ENCODE measurements at places on chromosomes 3 and 15. TPM values are rescaled to one million over a fixed set of nuclear protein-coding genes. Genes with fewer than 3 reads are reported as not detected.

The BOC gene
- total RNA-seq = 3.3 TPM

The EIF2B5 gene
- total RNA-seq = 25.0 TPM

The HRH1 gene
- total RNA-seq = 35.6 TPM

The TATDN2 gene
- 13.4 TPM for total RNA-seq

The MNS1 gene
- total RNA-seq = 3.9 TPM

The POLQ gene
- total RNA-seq = 0.99 TPM

The AADAC gene
- 0.33 TPM for total RNA-seq

The BCHE gene
- 11.1 TPM for total RNA-seq

The BSN gene
- total RNA-seq = 0.17 TPM

The KIF7 gene
- 19.7 TPM for total RNA-seq

The LARP6 gene
- 69.6 TPM for total RNA-seq

The PIK3R4 gene
- total RNA-seq = 40.5 TPM

The CTXN2 gene
- total RNA-seq = not detected

The LYZL4 gene
- not detected for total RNA-seq

The GOLGA8R gene
- total RNA-seq = 3.9 TPM

The SLC6A1 gene
- under 0.01 TPM for total RNA-seq

The ZIC4 gene
- total RNA-seq = not detected

The TRIM71 gene
- total RNA-seq = not detected

The RLBP1 gene
- not detected for total RNA-seq

The GABRR3 gene
- not detected for total RNA-seq

The APEH gene
- total RNA-seq = 134 TPM

The UPK1B gene
- not detected for total RNA-seq

The ACKR2 gene
- 0.15 TPM for total RNA-seq

The LRRC31 gene
- total RNA-seq = not detected

The C3orf22 gene
- not detected for total RNA-seq

The RPSA gene
- total RNA-seq = 1,241 TPM

The MAGI1 gene
- total RNA-seq = 17.6 TPM

The HRG gene
- total RNA-seq = not detected

The CCR3 gene
- 0.33 TPM for total RNA-seq

The CAMKV gene
- total RNA-seq = not detected

The TMEM40 gene
- not detected for total RNA-seq

The CACNA1D gene
- 0.33 TPM for total RNA-seq

The CSTA gene
- total RNA-seq = 2.6 TPM

The HYAL1 gene
- 6.1 TPM for total RNA-seq

The TGM5 gene
- total RNA-seq = not detected

The AGBL1 gene
- total RNA-seq = not detected

The SPINT1 gene
- total RNA-seq = 0.15 TPM

The TGM4 gene
- total RNA-seq = not detected

The REC114 gene
- total RNA-seq = not detected

The RSRC1 gene
- total RNA-seq = 36.4 TPM

The GATM gene
- total RNA-seq = 0.44 TPM

The NTRK3 gene
- 0.17 TPM for total RNA-seq

The TMOD2 gene
- 9.3 TPM for total RNA-seq

The LRTM1 gene
- not detected for total RNA-seq

The ANKDD1A gene
- total RNA-seq = 9.2 TPM

The STXBP5L gene
- total RNA-seq = not detected

The EBLN2 gene
- total RNA-seq = 2.3 TPM

The FBXL22 gene
- 0.15 TPM for total RNA-seq

The CIDEC gene
- total RNA-seq = 0.17 TPM

The RHOV gene
- total RNA-seq = not detected

The MESP1 gene
- 0.50 TPM for total RNA-seq

The MRAS gene
- 20.1 TPM for total RNA-seq

The CYP1A1 gene
- not detected for total RNA-seq

The ASB14 gene
- not detected for total RNA-seq

The ARPIN gene
- 12.7 TPM for total RNA-seq

The ILDR1 gene
- not detected for total RNA-seq

Data from smooth muscle cell of trachea (primary cell).